Kasumi-1 (cell line): ENCODE measurements at places on chromosomes 3 and 15.

- no peak for DNase-seq
These were observed 10.8 kb downstream of the RAD54L2 start for GRCh38 chr3:51549311-51549710.

DNA sequence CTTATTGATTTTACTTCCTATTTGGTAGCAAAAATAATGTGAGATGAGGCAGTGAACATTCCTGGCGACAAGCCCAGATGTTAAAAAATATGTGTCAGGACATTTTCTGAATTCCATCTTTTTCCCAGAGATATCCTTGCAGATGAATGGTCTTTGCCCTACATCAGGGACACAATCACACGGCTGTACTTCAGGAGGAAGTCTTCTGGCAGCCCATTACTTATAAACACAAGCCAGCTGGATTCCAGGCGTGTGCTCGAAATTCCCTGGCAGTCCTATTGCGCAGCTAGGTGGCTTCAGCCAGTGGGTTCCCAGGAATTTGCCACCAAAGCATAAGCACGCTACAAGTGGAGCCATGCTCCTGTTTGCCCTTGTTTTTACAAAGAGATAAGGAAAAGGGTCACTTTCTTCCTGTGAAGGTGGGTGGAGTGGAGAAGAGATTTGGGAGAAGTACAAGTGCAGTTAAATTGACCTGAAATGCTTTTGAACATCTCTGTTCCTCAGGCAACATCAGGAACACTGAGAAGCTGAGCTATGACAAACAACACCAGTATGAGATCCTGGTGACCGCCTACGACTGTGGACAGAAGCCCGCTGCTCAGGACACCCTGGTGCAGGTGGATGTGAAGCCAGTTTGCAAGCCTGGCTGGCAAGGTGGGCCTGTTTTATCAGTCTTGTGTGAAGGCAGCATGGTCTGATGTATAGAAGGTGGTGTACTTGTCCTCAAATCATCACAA is 257.1 kb upstream of the TRIM42 start:
- DNase-seq = no peak

DNA sequence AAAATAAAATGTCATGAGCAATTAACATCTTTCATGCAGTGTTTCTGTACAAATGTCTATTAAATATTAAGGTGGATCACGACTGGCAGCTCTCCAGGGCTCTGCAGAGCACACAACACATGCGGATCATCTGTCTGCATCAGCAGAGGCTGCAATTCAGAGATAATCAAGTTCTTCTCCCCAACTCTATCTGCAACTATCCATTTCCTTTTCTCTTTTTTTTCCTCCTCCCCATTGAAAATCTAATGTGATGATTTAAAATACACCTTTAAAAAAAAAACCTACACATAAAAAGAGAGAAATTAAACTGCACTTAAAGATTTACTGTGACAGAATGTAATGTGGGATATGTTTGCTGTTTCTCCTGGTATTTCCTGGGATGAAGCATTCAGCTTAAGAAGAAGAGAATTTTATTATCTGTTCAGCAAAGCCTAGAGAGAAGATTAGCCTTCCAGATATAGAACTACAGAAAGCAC is 352.6 kb upstream of the CCDC54 start:
- DNase-seq = no peak

GRCh38 chr3:98733053-98733811 is 29.9 kb upstream of the ST3GAL6 start:
- DNase-seq = peak; percentile 13

GRCh38 chr3:151203051-151203420 is at the start of gene GPR171:
TSS of gene GPR171 (minus strand) at chr3:151203216. CDS start at chr3:151199386, 3,830 bp downstream.
- no peak for DNase-seq

GRCh38 chr3:133469140-133469731 is 69.4 kb downstream of the BFSP2 start:
- no peak for DNase-seq

DNA sequence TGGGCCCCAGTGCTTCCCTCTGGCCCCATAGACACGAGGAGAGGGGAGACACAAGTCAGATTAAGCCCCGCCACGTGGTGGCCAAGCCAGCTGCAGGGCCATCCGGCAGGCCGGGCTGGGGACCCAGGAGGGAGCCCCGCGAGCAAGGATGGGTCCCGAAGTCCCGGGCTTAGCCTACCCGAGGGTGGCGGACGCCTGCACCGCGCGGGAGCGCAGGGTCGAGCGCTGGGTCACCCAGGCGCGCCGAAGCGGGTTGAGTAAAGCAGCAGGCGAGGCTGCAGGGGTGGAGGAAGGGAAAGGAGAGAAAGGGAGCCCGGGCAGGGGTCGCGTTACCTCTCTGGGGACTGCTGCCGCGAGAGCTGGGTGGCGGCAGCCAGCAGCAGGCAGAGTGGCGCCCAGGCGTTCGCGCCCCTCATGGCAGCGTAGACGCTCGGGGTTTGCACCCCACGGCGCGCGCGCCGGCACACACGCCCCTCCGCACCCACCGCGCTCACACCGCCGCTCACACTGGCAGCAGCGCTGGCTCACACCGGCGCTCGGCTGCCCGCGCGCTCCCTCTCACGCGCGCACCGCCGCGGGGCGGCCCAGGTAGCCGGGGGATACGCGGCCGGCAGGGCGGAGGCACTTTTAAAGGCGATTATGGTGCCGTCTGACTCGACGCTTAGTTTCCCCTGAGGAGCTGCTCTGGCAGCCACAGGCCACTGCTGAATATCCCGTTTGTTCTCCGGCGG is at the start of gene PCOLCE2:
Gene PCOLCE2, minus strand, starts transcription at position 603 of the 731 bp plus-strand sequence. Its CDS starts 187 bp downstream, at position 416.
- DNase-seq = no peak

DNA sequence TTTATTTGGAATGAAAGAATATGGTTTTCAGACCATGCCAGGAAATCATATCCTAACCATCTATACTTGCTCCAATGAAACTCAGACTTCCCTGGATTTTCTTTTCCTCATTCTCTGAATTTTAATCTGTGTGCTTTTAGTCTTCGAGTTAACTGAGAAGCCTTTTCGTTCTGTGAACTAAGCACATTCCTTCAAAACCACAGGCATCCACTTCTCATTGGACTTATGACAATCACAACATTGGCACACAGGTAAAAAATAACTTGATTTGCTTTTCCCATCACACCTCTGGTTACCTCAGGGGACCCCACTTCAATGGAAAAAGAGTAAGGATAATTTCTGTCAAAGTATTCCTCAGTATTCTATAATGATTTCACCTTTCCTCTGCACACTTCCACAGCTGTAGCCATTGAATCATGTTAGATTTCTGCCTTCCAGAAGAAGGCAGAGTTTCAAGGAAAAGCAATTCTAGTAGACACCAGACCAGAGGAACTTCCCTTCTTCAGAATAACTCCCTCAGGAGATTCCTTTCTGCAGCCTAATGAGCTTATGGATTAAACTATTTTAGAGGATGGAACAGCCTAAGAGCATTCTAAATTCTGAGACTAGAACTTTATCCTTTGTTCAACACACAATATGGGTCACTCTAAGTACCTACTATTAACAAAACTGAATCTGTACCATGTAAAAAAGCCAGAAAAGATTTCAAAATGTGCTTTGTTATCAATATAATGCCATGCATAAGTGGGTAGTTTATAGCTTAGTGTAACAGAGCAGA is 15.9 kb downstream of the COMMD2 start:
- DNase-seq = no peak

GRCh38 chr3:35645189-35645588 is 5.9 kb downstream of the ARPP21 start:
- no peak for DNase-seq

GRCh38 chr3:177037241-177037640 is 160.0 kb downstream of the TBL1XR1 start:
- no peak for DNase-seq

GRCh38 chr15:35329521-35329961 is 216.4 kb downstream of the DPH6 start:
- DNase-seq = no peak

- no peak for DNase-seq
These were observed 800.8 kb downstream of the TUSC7 start for GRCh38 chr3:117510396-117510795.

DNA sequence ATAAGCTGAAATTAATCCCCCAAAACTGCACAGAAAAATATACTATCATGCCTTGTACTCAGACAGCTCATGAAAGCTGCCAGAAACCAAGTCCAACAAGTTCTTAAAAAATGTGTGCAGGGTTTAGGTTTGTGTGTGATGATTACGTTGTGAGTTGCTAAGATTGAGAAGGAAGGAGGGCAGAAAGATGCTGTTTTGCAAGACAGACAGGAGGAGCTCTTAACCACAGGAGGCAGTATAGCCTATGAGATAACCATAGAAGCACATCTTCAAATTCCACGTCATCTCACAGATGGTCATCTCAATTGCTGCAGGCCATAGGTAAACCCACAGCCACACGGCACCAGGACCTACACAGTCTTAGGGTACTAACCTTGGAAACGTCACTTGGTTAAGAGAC is 191.9 kb downstream of the STT3B start:
- DNase-seq = peak; percentile 41

GRCh38 chr3:138195481-138195880 is 8.4 kb downstream of the ARMC8 start:
- DNase-seq = no peak

DNA sequence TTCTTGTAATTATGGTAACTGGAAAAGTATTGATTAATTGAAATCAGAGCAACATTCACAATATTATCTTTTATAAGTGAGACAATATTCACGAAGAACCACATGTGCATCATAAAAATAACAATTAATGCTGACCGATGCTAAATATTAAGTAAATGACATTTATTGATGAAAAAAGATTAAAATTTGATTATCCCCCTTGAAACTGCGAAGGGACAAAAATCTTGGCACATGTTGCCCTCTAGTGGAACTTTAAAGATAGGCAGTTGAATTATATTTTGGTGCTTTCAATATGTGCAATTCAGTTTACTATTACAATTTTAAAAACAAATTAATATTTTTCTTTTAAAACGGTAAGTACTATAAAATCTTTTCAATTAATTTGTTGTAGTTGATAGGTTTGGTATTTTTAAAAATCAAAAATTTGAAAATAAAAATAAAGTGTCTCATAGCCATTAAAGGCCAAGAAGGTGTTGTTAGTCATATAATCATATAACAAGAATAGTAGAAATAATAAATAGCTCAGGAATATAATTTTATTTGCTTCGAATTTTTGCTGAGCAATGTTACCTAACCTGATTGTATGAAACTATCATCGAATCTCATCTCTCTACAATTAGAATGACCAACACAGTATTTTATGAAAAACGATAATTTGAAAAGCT is 270.2 kb downstream of the ROBO1 start:
- peak; percentile 64 for DNase-seq

DNA sequence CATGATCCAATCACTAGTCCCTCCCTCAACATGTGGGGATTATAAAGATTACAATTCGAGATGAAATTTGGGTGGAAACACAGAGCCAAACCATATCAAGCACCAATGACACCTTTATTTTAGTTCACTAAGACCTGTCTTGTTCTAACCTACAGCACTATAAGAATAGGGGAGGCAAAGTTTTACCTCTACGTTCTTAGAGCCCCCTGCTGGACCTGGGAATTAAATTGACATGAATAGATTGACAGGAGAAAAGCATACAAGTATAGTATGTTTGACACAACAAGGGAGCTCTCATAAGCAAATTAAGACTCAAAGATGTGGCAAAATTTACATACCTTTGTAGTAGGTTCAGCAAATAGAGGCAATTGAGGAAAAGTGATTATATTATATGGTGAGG is 974.4 kb upstream of the ALCAM start:
- peak; percentile 10 for DNase-seq

DNA sequence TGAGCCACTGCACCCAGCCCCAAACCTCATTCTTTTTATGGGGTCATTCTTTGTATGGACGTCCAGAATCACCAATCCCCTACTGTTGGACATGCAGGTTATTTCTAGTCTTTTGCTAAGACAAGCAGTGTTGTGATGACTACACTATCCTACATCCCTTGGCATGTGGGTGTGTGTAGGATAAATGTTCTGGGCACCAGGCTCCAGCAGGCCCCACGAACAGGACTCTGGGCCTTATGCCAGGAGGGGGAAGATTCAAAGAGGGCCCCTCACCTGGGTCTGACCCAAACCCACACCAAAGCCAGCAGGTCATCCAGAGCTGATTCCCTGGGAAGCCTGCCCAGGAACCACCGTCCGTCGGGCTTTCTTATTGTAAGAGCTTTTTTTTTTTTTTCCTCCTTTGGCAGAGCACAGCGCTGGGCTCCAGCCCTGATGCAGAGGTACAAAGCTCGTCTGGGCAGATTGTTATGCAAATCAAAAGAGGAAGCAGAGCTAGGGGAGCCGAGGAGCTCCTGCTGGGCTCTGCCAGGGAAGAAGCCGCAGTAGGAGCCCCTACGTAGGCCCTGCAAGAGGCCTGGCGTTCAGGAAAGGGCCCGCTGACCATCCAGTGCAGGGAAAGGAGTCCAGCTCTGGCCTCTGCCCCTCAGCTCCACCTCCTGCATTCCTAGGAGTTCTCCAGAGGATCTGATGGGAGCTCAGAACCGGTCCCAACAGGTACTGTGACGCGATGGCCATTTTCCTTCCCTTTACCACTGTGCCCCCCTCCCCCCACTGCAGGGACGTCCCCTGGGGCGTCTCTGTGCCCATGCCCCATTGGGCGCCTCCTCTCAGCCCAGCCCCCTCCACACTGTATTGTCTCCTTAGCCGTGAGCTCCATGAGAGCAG is 29.0 kb upstream of the FURIN start:
- peak; percentile 93 for DNase-seq

DNA sequence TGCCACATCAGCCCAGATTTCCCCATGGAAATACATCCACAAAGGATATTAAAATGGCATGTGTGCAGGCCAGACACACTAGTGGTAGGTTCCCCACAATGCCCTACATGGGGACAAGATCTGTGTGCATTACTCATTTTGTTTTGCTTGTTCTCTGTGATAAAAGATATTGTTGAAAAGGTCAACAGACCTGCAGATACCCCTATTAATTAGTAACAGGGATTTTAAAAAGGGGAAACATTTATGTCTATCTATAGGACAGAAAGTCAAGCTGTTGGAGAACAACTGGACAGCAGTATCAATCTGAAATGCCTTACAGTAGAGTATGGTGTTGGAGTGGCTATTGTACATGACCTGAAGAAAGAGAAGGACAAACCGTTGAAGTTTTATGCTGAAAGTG is 596.0 kb upstream of the GRM7 start:
- DNase-seq = no peak

- DNase-seq = no peak
These were observed 52.9 kb downstream of the EXOG start for GRCh38 chr3:38549082-38549481.

DNA sequence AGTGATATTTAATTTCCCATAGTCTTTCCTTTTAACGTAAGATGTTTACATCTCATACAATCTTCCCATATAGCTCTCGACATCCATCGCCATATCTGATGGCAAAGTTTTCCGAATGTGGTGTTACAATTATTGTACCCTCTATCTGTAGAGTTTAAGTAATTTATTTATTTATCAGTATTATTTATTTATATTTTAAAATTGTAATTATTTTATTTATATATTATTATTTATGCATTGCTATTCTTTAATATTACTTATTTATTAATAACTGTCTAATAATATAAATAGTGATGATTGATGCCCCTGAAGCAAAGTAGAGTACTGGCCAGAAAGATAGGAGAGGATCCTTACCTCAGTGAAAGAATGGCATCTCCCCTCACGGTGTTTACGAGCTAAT is 812.9 kb downstream of the VGLL3 start:
- DNase-seq = no peak

DNA sequence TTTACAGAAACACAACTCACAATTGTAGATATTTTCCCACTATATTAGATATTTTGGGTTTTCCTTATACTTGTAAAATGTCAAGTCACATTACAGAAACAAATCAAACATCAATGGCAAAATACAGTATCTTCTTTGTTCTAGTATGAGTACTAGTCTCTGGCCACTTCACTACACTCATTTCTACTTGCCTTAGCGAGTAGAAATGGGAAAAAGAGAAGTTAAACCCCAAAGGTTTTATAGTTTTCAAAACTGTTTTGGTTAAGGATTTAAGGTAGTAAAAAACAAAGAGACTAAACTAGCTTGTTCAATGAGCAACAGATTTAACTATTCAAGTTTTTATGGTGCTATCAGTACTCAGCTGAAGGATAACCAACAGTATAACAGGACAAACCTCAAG is 81.7 kb downstream of the BTD start:
- peak; percentile 11 for DNase-seq
